NCI-H524 treated with DMSO at 0.1 percent for 48 hours (cell line): ENCODE measurements at places on chromosomes 16 and 17.
A peak's percentile ranks its signal among the peaks of the same experiment; 100 is the strongest.

GRCh38 chr16:58814348-58814801 is 80.3 kb upstream of the GOT2 start:
- no peak for DNase-seq

- DNase-seq, result no peak
Observed at GRCh38 chr17:50196036-50196435, 5.4 kb downstream of the COL1A1 start.

GRCh38 chr17:79045001-79045729 is 21.2 kb downstream of the C1QTNF1 start:
- no peak for DNase-seq

DNA sequence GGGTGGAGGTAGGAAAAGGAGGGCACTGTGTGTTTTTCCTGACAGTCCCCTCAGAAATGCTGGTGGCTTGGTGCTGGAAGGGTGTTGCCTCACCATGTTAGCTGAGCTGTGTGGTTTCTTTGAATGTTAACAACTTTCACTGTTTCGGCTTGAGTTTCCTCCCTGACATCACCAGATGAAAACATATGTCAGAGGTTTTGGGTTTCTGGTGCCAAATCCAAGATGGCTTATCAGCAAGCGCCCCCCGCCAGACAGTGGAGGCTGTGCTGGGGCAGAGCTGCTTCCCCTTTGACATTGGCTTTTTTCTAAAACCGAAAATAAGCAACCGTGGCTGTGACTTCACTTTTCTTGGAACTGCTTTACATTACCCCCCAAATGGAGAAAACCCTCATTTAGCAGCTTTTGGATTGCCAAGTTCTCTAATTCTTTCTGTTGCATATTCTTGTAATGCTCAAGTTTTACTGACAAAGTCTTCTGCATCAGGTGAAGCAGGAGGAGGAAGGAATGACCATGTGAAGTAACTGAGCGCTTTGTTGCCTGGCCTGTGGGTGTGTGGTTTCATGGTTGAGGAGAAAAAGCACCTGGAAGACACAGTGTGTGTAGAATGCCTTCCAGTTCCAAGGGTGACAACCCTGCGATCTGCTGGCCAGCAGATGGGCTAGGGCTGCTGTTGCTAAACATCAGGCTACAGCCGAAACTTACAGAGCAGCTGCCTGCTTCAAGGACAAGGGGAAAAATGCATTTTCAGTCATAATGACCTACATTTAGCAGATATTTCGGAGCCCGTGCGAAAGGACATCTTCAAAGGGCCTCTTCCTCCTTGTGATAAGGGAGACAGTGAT is 9.7 kb downstream of the RMI2 start:
- no peak for DNase-seq

GRCh38 chr17:29107084-29107483 is 64.1 kb downstream of the PIPOX start:
- DNase-seq, result no peak

- DNase-seq, result no peak
Observed at GRCh38 chr16:70644763-70645597, 1.4 kb upstream of the IL34 start.

DNA sequence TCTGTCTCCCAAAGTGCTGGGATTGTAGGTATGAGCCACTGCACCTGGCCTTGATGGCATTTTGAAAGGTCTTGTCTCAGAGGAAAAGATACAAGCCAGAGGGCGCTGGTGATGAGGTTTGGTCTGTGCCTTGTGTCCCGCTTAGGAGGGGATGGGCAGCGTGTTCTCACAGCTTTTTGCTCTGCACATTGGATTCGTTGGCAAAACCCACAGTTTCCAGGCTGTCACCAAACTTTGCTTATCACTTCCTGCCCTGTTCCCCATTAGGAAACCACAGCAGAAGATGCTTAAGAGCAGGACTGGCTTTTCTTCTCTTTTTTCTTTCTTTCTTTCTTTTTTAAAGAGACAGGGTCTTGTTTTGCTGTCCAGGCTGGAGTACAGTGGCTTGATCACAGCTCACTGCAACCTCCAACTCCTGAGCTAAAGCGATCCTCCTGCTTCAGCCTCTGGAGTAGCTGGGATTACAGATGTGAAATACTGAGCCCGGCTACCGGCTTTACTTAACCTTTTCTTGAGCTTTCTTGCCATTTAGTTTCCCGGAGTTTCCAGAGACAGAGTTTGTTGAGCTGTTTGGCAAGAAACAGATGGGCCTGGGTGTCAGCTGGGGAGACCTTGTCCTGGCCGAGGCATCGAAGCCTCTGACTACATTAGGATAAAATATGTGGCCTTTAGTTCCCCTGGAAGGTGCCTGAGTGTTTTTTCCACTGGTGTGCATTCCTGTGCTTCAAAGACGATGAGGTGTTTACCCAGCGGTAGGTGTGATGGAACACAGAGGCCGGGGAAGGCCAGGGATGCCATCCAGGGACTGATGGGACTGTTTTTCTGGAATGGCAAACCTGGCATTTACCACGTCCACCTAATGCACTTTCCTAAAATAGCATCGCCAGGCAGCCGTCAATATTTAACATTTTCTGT is 112.9 kb downstream of the ABCC1 start:
- DNase-seq, result no peak

DNA sequence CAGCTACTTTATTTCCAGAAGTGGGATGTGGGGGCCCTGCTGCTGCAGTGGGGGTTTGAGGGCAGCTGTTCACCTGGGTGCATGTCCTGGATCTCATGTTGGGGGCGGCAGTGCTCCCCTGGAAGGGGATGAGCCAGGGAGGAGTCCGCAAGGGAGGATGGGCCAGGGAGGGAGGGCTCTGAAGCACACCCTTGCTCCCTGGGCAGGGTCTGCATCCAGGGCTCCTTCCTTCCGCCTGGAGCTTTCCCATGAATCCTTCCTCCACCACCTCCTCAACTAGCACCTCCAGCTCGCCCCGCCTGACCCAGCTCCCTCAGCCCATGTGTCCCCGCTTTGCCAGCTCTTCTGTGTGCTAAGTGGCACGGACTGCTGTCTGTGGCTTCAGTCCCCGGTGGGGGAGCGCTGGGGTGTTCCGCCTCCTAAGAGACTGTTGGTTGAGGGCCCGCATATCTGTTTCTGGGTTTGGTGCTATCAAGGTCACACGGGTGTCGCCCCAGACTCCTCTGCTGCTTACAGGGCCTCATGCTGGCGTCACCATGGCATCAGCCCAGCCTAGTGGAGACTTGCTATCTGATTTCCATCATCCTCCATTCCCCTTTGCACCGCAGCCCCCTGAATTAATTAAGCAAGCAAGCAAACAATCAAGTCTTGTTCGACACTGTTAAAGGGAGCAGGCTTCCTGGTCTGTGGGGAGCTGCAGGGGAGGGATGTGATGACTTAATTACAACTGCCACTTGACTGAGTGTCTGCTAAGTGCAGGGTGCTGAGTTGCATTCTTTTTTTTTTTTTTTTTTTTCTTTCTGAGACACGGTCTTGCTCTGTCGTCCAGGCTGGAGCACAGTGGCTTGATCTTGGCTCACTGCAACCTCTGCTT is 71.8 kb downstream of the PRKCA start:
- peak; percentile 10 for DNase-seq

GRCh38 chr17:30915833-30916611 is 5.7 kb upstream of the ADAP2 start:
- DNase-seq, result no peak
